Activated CD4-positive, alpha-beta T cell treated with anti-CD3 and anti-CD28 coated beads, Interleukin-2, amount 50 U/mL, for 48 hours (primary cell): ENCODE measurements at places on chromosomes 5 and 9.

DNA sequence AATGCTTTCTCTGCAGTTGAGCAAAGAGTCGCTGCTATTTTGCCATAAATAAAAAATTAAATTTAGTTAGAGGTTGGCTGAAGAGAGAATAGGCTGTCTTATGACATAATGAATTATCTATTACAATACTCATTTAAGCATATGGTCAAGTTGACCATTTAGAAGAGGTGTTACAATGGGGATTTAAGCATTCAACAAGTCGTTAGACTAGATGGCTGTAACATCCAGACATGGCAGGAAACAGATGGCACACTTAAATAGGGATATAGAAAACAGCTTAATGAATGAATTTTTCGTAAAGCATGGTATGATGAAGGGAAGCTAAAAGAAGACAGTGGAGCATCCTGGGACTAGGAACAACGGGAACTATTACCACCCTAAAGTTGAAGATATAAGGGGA is 160.3 kb upstream of the PTPRD start:
- DNase-seq, result no peak

DNA sequence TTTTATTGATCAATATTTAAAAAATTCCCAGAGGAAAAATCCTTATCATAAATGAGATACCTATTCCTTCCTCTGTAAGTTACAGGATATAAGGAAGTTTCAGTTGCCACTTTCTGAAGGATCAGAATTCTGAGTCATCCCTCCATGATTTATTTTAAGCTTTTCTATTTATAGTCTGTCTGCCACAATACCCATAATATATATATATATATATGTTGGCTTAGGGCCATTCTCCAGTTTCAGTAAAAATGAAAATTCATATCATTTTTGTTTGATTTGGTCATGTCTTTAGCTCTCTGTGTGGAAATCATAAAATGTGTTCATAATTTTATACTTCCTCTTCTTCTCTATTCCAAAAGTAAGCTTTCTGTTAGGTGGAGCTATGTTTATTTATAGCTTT is 215.8 kb upstream of the CYLC2 start:
- DNase-seq, result no peak

DNA sequence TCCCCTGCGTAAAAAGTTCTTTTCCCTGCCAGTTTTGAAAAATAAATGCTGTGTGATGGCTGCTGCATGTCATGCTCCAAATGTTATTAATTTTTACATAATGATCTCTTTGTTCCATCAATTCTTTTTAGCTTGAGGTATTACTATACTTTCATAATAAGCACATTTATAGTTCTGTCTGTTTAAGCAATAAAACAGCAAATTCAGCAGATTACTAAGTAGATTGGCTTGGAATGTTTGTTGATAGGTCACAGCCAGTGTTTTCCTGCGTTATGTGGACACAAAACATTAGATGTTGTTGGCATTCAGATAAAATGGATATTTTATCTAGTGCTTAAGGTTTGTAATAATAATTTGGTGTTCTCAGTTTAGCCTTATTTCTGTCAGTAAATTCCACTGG is 242.0 kb downstream of the KDM4C start:
- no peak for DNase-seq

DNA sequence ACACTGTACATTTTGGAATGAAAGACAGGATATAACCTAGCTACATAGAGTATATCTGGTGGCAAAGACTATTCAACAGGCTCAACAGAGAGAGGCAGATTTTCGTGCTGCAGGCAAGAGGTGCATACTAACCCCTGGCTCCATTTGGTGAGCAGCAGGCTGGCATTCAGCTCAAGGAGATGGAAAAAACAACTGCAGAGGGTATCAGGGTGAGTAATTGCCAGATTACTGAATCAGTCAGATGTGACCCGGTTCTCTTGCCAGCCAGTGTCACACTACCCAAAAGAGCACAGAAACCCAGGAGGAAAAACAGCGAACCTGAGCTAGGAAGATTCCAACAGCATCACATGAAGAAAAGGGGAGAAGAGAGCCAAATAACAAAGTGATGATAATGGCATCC is 130.4 kb upstream of the PRLR start:
- no peak for DNase-seq

GRCh38 chr5:173217626-173218397 is 17.2 kb downstream of the NKX2-5 start:
- no peak for DNase-seq

- no peak for DNase-seq
Observed at GRCh38 chr5:163498886-163499285, 6.5 kb upstream of the MAT2B start.

DNA sequence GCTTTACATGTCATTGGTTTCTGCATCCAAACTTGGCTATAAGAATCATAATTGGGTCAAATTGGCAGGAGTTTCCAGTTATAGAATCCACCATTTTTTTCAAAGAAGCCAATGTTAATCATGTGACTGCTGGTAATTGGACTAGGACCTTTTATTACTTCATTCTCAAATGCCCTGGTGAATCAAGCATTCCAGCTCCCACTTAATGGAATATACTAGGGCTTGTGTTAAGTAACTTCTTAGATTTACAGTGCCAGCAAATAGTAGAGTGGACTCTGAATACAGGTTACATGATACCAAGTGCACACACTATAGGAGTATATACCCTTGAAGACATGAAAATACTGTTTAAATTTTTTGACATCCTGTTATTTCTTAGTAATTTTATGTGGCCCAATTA is 96.7 kb downstream of the NUDT12 start:
- no peak for DNase-seq

DNA sequence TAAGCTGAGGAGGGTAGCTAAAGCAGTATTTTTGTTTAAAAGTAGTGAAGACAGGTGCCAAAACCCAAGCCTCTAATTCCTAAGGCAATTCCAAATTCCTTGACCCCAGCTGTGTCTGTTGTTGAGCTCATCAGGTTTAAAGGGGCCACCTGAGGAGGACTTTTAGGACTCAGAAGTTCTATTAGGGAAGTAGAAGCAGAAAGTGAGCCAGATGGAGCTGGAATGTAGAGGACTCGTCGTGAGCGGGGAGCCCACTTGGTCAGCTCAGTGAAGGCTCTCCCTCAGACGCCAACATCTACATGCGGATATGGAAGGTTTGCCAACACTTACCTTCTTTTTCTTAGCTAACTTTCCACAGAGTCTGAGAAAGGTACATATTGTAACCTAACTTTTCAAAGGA is 102.8 kb downstream of the PLPPR1 start:
- DNase-seq, result no peak

- no peak for DNase-seq
Observed at GRCh38 chr5:81906086-81906485, 65.7 kb upstream of the ATG10 start.

- no peak for DNase-seq
Observed at GRCh38 chr5:34517249-34517648, 138.9 kb upstream of the RAI14 start.

- no peak for DNase-seq
Observed at GRCh38 chr9:113918697-113919350, 42.7 kb downstream of the ZNF618 start.
